ENCODE measurements at places on chromosomes 11 and 22. TPM values are rescaled to one million over a fixed set of nuclear protein-coding genes. Genes with fewer than 3 reads are reported as not detected.

Gene GLYATL2
- not detected for total RNA-seq

Gene DTX4
- total RNA-seq = 0.59 TPM

Gene KCNJ1
- total RNA-seq = not detected

Gene PHOX2A
- not detected for total RNA-seq

Gene ARHGAP8
- total RNA-seq = 32.6 TPM

Gene ANKK1
- total RNA-seq = 0.93 TPM

Gene MAML2
- 14.2 TPM for total RNA-seq

Gene ZP1
- not detected for total RNA-seq

Gene TBX10
- total RNA-seq = not detected

Gene TRIM49B
- not detected for total RNA-seq

Gene INSC
- 0.16 TPM for total RNA-seq
